ENCODE measurements at places on chromosomes 2 and 18.

DNA sequence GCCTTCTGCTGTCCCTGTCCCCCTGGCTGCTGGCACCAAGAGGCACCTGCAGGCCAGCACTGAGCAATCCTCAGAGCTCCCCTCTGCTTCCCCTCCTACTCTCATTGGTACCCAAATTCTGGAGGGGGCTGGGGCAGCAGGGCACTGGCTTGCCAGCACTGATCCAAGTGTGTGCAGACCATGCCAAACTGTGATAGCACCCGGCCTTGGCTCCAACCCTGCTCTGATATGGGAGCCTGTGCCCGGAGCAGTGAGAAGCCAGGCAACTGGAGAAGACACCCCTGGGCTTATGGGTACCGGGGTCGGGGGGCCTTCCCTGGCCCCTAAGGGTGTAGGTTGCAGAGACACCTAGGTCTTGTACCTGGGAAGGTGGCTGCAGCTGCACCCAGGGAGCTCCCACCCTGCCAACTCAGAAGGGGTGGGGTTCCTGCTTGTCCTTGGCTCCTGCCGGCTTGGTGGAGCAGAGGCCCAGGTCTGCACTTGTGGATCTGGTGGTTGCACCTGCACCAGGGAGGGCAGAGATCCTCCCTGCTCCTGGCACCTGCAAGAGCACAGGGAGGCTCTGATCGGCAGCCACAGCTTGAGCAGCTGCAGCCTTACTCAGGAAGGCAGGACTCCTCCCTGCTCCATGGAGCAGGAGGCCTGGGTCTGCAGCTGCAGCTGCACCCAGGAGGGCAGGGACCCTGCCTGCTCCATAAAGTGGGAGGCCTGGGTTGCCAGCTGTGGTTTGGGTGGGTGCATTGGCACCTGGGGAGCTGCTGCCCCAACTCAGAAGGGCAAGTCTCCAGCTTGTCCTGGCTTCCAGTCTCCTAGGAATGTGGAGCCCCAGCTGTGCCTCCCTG lies 96.3 kb downstream of the BCL2L11 start:
- DNase-seq = no peak

DNA sequence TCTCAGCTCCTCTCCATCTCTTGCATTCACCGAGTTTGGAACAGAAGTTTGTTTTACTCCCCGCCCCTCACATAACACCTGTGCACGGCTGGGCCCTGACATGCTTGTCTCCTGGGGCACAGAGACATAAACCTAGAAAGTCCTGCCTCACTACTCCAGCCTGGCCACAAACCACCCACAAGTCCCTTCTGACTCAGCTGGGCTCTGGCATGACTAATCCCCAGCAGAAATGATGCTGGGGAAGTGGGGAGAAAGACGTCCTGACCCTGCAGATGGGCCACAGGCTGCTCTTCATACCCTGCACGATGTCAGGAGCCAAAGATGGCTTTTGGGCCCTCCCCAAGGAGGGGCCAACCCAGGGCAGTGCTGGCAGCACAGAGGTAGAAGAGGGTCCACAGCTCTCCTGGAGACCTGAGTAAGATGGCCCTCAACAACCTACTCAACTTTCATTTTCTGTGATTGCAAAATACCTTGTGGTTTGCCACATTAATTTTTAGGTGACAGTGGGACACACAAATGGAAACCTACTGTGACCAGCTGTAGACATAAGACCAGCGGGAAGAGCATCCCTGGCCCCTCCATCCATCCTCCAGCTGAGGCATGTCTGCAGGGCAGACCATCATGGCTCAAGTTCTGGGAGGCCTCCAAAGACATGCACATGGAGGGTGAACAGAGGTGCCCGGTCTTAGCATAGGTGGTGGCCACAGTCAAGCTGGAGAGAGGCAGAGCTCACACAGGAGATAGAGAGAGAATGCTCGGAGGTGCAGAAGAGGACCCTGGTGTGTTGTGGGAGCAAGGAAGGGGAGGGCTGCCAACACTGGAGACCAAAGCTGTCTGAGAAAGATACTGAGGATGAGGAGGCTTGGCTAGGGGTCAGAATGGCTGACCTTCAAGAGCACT lies 40.0 kb downstream of the DNMT3A start:
- no peak for DNase-seq

- DNase-seq = no peak
Observed at GRCh38 chr2:64654063-64654811, 524 bp upstream of the SERTAD2 start.

DNA sequence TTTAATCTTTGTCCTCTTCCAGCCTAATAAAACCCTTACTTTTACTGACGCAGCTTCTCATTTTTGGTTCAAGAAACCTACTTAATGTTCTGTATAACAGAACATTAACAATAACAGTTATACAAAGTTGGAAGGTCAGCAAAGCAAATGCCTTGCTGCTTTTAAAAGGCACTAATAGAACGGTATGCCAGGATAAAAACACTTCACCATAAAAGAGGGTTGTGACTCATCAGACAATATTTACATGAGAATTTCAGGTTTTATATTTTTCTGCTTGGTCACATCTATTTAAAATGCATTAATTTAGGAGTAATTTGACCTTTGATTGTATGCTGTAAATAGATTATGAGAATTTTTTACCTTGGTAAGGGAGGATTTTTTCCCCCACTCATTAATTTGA lies 3.0 kb downstream of the KLHL41 start:
- no peak for DNase-seq

- DNase-seq = no peak
Observed at GRCh38 chr2:37570773-37571586, 100.5 kb downstream of the CDC42EP3 start.

Measured in omental fat pad (tissue), 4 donors.